NCI-H1417 (cell line): ENCODE measurements at places on chromosomes 12 and 14.

DNA sequence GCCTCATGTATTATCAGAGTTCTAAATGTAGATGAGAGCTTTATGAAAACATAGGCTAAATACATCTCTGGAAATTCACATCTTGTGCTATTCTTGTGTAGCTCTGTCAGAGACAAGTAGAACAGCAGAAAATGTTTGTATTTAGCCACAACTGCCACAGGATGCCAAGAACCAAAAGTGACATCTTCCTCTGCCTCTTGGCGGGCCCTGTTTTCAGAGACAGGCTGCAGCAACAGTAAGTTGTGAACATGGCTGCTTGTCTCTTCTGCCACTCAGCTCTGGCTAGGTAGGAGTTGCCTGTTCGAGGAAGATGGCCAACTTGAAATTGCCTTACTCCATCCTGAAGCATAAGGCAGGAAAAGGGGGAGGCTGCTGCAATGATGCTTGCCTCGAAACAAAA lies 30.4 kb downstream of the SETD3 start:
- DNase-seq: no peak

DNA sequence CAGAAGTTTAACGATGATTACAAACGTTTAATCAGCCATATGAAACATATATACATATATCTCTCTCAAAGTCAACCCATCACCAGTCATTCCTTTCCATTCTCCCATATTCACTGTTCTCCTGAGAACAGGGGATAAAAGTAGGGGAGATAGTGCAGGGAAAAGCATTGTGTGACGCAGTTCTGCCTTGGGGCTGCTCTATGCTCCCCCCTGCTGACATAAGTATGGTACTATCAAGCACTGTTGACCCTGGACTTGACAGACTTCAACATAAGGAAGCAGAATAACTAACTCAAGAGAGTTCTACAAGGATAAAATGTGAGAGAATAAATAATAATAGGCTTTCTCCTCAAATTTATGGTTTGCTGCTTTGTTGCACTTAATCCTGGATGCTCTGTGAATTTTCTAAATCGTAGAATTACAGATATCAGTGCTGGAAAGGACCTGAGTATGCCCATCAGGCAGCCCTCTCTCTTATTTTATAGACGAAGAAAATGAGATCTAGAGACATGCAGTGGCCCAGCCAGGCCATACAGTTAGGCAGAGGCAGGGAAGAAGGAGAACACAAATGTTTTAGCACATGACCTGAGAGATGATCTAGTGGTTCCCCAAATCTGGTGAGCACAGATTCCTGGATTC lies 87.2 kb downstream of the SCN8A start:
- peak; percentile 63 for DNase-seq

GRCh38 chr14:92503756-92504491 lies 9.7 kb upstream of the RIN3 start:
- no peak for DNase-seq

- DNase-seq: no peak
These were observed 105.1 kb downstream of the RMST start for GRCh38 chr12:97567619-97568110.

DNA sequence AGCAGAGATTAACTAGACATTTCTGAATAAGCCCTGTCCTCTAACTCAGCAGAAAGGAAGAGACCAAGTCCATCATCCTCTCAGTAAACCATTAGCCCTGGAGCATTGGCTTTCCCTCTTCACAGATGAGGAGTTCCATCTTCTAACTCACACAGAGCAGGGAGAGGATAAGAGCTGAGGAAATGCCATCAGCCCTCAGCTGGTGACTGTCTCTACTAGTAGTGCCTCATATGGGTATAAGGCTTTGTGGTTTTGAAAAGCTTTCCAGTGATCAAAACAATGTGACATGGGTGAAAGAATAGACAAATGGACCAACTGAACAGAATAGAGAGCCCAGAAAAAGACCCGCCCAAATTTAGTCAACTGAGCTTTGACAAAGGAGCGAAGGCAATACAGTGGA lies 197.2 kb upstream of the NUDT4 start:
- DNase-seq: peak; percentile 8

DNA sequence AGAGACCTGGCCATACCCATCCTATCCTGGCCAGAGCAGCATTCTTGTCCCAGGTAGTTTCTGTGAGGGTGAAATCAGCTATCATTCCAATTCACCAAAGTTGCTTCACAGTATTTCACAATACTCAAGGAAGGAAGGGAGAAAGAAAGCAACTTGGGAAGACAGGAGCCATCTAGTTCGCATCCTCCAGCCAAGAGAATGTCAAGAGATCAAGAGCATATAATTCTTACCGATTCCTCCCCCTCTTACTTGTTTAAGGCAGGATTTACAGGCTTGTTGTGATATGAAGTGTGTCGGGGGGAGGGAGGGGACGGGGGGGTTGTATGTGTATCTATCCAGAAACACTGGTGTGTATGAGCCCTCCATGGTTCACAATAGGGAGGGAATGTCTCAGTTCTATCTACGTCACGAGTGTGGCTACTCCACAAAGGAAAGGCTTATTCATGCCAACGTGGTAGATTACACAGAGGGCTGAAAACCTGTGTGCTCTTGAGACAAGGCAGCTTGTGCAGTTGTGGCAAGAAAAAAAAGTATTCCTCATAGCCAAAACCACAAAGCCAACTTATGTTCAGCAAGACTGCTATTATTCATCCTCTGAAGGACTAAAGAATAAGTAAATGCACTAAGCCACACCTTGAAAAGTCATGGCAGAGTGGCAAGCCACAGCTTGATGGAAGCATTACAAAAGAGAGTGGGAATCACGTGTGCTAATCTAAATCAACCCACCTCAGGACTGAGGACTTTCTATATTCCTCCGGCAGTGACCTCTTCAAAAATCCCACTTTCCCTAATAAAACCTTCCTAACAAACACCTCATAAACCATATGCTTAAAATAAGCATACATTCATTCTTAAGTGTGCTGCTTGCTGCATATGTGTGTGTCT lies 35.0 kb downstream of the CORO1C start:
- DNase-seq: peak; percentile 96

DNA sequence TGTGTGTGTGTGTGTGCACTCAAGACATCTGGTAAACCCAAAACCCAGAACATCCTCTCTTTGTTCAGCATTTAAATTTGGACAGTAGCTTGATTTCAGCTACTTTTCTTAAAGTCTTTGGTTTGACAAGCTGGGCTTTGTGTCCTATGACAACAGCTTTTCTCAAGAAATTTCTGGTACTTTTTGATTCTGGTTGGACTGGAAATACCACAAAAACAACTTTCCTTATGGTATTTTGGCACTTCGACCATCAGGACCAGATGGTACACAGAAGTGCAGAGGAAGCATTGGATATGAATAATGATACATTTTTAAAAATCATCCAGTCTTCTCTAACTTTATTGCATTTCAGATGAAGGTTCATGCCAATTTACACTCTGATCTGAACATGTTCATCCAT lies 286.6 kb upstream of the FLRT2 start:
- no peak for DNase-seq

GRCh38 chr12:64097366-64098105 lies 124.6 kb downstream of the KICS2 start:
- DNase-seq: no peak

- DNase-seq: no peak
These were observed 323.4 kb downstream of the VRK1 start for GRCh38 chr14:97120611-97121031.

GRCh38 chr12:51388846-51389245 lies 2.4 kb downstream of the GALNT6 start:
- DNase-seq: no peak
